ENCODE measurements at places on chromosomes 7 and 10.

DNA sequence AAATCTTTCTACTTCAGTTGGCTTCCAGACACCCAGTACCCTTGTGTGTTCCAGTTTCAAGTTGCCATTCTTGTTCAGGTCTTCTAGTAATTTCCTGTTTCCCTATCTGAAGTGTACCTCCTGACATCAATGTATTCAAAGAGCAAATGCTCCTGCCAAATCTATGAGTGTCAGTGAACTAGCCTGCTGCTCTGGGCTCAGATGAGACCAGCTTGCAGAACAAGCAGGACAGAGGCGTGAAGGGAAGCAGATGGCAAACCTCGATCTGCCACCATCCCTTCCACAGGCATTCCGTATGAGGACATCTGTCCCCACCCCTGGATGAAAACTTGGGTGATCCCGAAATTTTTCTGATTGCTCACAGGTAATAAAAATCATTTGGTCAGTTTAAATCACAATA, 4.4 kb upstream of the MPP7 start:
- no peak for DNase-seq

DNA sequence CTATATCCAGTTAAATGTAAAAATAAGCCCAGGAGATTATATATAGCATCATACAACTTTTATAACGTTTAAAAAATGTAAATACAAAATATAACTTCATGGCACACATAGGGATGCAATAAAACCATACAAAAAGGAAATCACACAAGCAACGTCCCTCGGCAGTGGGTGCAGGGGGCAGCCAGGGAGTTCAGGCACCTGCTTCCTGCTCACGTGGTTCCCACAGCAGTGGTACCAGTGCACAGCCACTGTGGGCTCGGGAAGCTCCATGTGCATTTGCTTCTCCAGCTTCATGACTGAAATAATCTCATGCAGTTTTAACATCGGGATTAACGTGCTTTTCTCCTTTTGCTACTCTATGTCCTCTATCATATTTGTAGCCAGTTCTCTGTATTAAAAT, 255.5 kb upstream of the CXCL12 start:
- no peak for DNase-seq

GRCh38 chr7:35758421-35758820, 42.4 kb upstream of the SEPTIN7 start:
- peak; percentile 82 for DNase-seq

- DNase-seq, result no peak
These were observed 31.3 kb downstream of the FAM204A start for GRCh38 chr10:118310822-118311221.

- no peak for DNase-seq
These were observed 354.8 kb downstream of the CXCL12 start for GRCh38 chr10:44030132-44030531.

GRCh38 chr7:109996411-109996810, 1094.5 kb upstream of the LRRN3 start:
- no peak for DNase-seq

GRCh38 chr10:22992621-22993020, 64.8 kb downstream of the ARMC3 start:
- DNase-seq, result no peak

DNA sequence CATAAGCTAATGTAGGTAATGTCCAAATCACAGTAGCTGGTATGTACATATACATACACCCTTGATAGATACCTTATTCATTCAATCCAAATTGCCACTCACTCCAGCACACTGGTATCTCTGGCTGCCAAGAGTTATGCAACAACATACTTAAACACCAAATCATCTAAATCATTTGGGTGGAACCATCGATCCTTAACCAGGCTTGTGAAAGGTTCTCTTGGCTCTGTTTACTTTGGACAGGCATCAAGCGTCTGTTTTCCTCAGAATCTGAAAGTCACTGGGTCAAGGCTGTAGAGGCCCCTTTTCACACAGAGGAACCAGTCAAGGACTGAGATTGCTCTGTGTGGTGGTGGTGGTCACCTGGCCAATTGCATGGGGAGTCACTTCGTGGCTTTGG, 24.6 kb downstream of the JAZF1 start:
- no peak for DNase-seq

GRCh38 chr10:98587156-98587837, 140.6 kb upstream of the HPS1 start:
- peak; percentile 17 for DNase-seq

DNA sequence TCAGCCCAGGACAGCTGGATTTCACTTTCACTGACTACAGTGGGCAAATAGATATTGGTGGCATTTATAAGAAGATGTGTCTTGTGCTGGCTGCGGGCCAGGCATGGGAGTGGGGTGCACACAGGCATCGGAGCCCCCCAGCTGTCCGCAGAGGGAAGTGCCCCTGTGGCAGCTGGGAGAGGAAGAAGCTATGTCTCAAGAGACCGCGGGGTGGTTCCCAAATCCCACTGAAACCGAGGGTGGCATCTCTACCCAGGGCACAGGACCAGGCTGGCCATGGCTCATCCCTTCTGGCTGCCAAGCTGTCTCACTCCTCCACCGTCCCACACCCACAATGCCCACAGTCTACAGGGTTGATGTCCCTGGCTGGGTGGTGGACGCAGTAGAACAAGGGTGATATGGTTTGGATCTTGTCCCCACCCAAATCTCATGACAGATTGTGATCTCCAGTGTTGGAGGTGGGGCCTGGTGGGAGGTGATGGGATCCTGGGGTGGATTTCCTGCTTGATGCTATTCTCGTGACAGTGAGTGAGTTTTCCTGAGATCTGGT, 94.8 kb downstream of the TCERG1L start:
- DNase-seq, result no peak

GRCh38 chr10:46551701-46552525, 4.5 kb downstream of the GPRIN2 start:
- DNase-seq, result no peak

DNA sequence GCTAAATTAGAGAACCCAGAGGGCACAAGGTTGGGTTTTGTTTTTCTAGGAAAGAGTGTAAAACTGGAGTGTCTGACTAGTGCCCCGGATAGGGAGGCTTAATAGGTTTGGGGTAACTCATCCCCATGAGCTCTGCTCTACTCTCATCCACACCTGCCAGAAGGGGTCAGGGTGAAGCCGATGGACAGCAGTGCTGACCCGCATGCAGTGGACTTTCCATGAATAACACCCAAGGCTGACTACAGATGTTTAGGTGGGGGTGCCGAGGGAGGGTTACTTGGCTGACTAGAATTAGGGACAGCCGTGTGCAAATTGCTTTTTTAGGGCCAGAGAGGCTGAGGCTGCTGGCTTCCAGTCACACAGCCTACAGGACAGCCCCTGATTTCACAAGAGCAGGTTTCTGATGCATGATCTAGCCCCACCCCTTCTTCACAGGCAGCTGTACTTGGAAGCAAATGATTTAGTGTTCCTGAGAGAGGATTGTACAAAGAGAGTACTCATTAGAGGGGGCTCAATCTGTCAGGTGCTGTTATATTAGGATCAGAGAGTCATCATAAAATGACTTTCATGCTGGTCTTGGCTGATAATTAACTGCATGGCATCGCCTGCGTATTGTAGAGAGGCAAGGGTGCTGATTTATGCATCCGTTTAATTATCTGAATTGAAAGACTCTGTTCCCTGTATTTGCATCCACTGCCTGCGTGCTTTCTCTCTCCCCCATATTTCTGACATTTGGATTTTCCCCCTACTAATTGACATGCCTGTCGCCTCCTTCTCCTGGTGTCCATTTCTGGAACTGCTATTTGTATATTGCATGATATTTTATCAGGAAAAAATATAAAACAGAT, 9.5 kb downstream of the INHBA start:
- peak; percentile 30 for DNase-seq

DNA sequence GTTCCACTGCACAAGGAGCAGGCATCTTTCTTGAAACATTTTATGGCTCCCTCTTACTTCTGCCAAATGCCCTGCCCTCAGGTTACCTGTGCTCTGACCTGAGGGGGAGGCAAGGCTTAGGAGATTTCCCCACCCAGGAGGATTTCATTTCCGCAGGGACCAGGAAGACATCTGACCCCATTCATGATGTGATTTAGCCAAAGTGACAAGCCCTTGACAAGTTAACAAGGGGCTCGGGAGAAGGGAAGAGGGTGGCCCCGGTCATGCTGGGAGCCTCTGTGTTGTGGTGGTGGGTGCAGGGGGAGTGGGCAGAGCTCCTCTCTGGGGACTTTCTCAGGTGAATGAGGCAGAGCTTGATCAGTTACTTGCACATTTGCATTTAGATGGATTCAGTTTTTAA, 18.9 kb downstream of the GIMAP5 start:
- DNase-seq, result no peak

DNA sequence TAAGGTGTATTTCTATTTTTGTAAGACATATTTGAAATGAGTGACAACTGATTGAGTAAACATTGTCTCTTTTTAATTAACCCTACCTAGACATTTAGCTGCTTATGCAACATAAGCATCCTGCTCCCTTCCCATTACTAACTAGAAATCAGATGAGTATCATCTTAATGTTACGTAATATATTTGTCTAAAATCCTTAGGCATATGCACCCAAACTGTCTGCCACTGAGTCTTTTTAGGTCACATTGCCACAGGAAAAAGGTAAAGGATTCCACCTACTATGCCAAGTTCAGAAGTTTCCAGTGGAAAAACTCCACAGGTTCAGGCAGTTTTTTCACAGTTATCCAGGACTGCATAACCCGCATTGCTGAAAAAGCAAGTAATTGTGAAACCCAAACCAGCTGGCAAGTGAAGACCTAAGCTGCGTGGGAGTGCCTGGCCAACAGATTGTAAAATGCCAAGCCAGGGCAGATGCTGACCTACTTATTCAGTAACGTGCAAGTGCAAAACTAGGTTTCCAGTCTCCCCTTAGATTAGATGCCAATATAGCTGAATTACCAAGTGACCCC, 983.7 kb downstream of the GATA3 start:
- no peak for DNase-seq

GRCh38 chr7:17907014-17907413, 33.3 kb downstream of the SNX13 start:
- DNase-seq, result no peak

DNA sequence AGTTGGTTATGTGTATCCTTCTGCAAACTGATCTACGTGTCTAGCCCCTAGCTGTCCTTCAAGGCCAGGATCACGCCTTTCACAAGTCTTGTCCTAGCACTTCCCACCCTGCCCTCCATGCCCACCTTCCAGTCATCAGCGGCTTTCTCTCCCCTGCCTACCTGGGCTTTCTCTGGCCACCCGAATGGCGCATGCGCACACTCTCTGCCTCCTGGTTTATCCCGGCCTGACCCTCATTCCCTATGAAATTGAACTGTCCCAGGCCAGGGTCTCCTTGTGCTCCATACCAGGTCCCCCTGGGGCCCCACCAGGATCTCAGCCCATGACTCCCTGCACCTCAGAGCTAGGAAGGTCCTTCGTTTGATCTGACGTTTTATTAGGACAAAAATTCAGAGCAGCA, 31.6 kb upstream of the CTBP2 start:
- no peak for DNase-seq
